Stimulated activated CD8-positive, alpha-beta memory T cell treated with anti-CD3 and anti-CD28 coated beads, Interleukin-4, amount 100 ng/mL, for 1 hour (primary cell): ENCODE measurements at places on chromosomes 7 and 10.

- DNase-seq = no peak
These were observed 113.3 kb downstream of the MAGI2 start for GRCh38 chr7:79340212-79340611.

DNA sequence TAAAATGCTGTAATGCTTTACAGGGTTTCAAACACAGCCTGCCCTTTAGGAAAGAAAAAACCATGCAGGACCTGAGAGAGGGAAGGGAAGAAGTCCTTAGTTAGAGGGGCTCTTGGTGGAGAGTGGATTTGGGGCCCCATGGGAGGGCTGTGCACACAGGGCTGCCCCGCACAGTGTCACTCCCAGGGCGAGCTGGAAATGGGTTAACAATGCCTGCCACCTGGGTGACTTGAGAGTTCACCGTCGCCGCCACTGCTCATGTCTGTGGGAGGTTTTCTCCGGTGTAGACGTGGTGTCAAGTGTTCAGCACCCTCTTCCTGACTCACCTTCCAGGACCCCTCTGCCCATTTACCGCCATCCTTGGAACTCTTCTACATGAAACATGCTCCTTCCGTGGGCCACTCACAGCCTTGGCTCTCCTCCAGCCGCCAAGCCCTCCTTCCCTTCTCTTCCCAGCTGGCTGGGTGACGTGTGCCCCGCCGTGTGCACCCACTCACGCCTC lies 686.4 kb downstream of the SDK1 start:
- DNase-seq = no peak

- no peak for DNase-seq
These were observed 60.4 kb downstream of the ADD3 start for GRCh38 chr10:110067960-110068770.

- no peak for DNase-seq
These were observed 86.9 kb downstream of the NEURL1 start for GRCh38 chr10:103580430-103580829.

- no peak for DNase-seq
These were observed 103.2 kb downstream of the NRG3 start for GRCh38 chr10:81978238-81978637.

GRCh38 chr10:29862923-29863614 lies 196.3 kb downstream of the JCAD start:
- DNase-seq = no peak

GRCh38 chr7:150891740-150892139 lies 39.4 kb downstream of the AOC1 start:
- DNase-seq = no peak

DNA sequence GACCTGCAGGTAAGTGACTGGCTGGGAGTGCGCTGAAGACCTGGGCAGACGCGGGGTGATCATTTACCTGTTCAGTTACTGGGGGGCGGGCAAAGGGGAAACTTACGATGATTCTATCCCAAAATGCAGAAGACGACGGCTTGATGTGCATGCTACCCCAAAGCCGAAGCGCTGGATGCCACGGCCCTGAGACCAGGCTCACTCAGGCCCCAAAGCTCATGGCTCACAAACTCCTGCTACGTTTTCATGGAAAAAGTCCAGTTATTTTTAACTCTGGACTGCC lies 200.6 kb downstream of the DIP2C start:
- DNase-seq = no peak

- DNase-seq = no peak
These were observed at the start of gene ITGA8 for GRCh38 chr10:15719899-15720634. ITGA8 (minus strand) TSS chr10:15719922; CDS start chr10:15719771, 151 bp downstream.

DNA sequence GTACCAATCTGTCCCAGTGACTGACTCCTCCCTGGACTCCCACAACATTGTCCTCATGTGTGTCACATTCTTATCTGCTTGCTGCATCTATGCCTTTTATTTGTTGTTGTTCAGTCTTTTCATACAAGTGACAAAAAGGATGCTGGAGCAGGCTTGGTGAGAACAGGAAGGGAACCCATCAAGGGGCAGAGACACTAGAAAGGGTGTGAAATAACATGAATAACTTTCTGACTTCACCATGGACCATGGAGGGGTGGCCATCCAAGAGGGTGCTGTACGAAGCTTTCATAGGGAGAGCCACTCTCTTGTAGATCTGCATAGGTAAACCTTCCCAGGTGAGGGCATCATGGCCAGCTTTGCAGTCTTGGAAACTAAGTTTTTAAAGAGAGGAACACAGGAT lies 14.5 kb downstream of the GIMAP8 start:
- DNase-seq = no peak

DNA sequence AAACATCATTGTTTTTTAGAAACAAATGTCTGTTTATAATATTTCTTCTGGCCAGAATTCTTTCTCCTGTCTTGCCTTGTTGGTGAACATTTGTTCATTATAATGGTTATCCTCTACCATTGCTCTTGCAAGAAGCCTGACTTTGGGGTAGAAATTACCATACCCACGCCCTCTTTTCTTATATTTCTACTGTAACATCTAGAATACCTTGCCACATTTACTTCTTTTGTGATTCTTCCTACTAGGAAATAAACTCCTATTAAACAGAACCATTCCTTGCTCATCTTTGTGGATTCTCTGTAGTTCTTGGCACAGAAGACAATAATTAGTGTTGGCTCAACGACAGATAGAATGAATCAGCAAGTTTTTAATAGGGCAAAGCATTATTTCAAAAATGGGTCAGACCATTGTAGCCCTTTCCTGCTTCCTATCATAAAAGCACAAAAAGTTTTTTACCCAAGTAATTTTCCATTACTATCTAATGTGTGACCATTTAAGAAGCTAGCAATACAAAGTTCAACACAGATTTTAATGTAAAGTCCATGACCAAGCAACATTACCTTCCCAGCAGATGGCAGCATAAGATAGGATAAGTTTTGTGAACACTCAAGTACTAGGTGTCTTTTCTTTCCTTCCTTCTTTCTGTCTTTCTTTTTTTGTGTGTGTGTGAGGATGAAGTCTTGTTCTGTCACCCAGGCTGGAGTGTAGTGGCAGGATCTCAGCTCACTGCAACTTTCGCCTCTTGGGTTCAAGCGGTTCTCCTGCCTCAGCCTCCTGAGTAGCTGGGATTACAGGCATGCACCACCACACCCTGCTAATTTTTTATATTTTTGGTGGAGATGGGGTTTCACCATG lies 270.4 kb downstream of the HGF start:
- no peak for DNase-seq

DNA sequence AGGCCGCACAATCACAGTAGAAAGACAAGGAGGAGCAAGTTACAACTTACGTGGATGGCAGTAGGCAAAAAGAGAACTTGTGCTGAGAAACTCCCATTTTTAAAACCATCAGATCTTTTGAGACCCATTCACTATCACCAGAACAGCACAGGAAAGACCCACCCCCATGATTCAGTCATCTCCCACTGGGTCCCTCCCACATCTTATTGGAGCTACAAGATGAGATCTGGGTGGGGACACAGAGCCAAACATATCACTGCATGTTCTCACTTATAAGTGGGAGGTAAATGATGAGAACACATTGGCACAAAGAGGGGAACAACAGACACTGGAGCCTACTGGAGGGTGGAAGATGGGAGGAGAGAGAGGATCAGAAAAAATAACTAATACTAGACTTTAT lies 32.4 kb downstream of the NOLC1 start:
- no peak for DNase-seq

- no peak for DNase-seq
These were observed 478.0 kb downstream of the KCNMA1 start for GRCh38 chr10:77159538-77160110.

DNA sequence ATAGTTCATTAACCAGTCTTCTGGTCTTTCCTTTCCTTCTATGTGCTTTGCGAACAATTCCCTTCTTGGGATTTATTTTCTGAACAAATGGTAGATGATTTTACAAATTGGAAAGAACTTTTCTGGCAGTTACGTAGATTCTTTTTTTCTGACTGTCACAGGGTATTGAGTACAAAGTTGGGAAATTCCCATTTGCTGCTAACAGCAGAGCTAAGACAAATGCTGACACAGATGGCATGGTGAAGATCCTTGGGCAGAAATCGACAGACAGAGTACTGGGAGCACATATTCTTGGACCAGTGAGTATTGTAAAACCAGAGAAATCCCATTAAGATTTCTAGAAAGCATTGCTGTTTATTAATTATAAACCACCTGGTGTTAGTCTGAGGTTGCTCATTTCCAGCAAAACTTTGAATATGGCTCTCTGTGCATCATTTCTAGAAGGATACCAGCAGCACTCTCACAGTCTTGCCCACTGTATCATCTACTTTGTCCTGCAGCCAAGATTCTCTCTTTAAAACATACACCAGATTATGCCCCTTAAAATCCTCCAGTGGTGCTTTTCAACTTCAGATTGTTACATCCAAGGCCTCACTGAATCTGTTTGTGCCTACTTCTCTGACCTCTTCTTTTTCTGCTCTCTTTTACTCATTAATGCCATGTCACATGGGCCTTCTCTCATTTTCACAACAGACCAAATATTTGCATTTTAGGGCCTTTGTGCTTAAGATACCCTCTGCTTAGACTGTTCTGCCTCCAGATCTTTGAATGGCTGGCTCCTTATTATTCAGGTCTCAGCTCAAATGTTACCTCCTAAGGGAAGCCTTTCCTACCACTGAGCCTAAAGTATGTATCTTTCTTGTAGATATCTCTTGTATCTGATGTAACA lies 27.0 kb downstream of the DLD start:
- no peak for DNase-seq

DNA sequence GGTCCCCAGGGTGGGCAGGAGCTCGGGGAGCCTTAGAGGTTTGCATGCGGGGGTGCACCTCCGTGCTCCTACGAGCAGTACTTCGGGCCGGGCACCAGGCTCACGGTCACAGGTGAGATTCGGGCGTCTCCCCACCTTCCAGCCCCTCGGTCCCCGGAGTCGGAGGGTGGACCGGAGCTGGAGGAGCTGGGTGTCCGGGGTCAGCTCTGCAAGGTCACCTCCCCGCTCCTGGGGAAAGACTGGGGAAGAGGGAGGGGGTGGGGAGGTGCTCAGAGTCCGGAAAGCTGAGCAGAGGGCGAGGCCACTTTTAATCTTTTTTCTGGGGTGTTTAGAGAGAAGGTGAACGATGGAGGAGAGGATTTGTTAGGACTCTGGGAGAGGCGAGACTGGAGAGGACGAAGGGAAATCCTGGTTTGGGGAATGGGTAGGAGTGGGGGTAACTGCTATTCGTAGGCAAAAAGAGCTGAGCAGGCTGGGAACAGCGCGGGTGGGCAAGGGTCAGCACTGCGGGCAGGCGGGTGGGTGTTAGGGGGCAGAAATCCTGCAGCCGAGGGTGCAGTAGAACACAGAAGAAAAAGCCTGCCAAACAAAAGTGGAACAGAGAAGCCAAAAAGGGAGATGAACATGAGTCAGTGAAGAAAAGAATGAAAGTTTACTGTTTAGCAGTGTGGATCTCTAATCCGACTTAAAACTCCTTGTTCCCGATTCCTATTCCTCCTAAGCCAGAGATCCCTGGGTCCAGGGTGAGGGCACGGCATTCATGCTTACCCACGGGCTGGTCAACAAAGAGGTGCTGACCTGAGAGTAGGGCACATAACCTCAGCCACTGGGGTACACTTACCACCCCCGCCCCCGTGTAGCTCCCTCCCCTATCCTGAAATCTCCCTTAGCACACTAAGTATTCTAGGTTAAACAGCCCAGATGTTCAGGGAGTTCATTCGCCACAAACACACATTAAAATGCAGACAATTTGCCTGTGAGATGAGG lies 26.9 kb downstream of the PRSS2 start:
- no peak for DNase-seq

DNA sequence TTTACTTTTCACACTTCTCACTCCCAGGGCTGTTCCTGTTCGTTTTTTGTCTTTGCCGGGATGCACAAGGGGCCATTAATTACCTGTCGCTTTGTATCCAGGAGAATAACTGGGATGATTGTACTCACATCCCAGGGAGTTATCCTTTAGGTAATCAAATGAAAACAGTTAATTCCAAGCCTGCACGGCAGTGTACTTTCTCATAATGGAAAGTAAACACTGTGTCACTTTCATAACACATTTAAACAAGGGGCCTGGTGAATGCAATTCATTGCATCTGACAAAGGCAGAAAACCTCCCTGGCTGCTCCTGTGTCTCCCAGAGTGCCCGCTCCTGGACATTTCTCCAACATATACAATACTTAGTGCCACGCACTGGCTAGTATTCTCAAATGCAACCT lies 138.7 kb upstream of the CELF2 start:
- DNase-seq = no peak

GRCh38 chr7:47783456-47784223 lies 164.6 kb downstream of the PKD1L1 start:
- no peak for DNase-seq

DNA sequence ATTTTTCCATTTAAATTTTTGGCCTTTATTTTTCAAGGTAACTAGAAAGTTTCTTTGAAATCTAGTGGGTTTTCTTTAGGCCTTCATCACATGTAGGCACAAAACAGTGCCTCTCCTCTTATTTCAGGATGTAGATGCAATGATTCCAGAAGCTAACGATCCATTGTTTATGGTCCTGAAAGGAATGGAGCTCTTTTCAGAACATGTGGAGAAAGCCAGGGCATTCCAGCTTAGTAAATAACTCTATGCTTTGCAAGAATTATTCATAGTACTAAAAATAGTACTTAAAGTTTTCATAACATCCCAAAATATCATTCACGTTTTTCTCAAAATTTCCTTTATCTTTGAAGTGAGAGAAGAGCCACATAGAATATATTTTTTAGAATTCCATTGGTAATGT lies 91.3 kb downstream of the DYNC1I1 start:
- no peak for DNase-seq

DNA sequence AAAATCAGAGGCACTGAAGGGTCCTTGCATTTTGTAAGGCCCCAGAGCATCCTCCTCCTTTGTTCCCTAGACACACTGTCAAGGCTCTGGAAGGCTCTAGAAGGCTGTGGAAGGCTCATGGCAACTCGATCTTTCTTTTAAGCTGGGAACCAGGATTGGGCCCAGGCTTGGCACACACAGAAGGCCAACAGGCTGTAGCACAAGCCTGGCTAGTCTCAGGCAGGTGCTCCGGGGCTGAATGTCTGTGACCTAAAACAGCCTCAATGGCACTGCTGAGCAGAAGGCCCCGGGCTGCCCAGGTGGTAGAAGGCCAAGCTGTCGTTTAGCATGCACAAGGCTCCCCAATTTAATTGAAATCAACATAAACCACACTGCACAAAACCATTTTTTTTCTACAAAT lies 55.7 kb downstream of the PRKAG2 start:
- DNase-seq = no peak

DNA sequence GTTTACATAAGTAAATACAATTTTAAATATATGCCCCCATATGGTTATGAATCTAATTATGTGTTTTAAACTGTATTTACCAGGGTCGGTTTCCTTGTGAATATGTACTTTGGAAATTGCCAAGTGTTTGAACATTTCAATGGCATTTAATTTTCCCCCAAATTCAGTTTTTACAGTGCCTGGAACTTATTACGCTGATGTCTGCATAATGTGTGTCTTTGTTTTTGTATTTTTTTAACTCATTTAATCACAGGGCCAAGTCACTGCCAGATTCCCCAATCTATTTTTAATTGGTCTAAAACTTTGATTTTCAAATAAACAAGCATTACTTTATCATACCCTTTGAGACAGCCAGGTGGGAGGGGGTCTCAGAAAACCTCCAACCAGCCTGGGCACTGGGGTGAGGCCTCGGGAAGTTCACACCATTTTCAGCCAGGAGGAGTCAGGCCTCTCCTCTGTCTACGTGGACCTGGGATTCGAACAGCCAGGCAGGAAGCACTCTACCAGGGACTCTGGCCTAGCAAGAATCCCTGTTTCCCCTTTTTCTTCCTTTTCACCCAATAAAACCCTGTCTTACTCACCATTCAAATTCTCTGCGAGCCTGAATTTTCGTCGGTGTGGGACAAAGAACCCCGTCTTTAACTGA lies 151.5 kb upstream of the COL1A2 start:
- no peak for DNase-seq
